Gastrocnemius medialis (tissue), 4 donors: ENCODE measurements at places on chromosomes 11 and 22.
A peak's percentile ranks its signal among the peaks of the same experiment; 100 is the strongest.

- no peaks in the 10 kb centered on the region for H3K36me3 ChIP-seq
- peak overlapping the region; percentile 5 for H3K4me3 ChIP-seq
- no peaks in the 10 kb centered on the region for H3K27me3 ChIP-seq
- H3K27ac ChIP-seq, result peak overlapping the region; percentile 97
Observed at GRCh38 chr22:18113680-18114394, 3.2 kb downstream of the TUBA8 start.

DNA sequence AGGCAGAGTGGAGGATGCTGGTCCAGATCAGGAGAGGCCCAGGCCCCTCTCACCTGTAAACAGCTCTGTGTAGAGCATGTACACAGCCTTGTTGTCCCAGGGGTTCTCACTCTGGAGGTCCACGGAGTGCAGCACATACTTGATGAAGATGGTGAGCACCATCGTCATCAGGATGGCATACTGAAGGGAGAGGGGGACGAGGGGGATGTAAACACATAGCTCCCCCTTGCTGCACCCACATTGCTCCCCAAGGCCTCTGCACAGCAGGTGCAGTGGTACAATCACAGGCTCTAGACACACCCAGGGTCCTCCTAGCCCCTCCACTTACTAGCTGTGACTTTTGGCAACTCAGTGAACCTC, 2.9 kb downstream of the SYVN1 start:
- no peaks in the 10 kb centered on the region for H3K36me3 ChIP-seq
- no peak overlapping the region for H3K27ac ChIP-seq
- no peak for DNase-seq

- no peaks in the 10 kb centered on the region for H3K36me3 ChIP-seq
- DNase-seq, result peak; percentile 41
- peaks cover 12% of the 10 kb centered on the region for H3K4me1 ChIP-seq
- no peak overlapping the region for H3K27ac ChIP-seq
Observed at GRCh38 chr22:17120281-17120680, 879 bp downstream of the TMEM121B start.

DNA sequence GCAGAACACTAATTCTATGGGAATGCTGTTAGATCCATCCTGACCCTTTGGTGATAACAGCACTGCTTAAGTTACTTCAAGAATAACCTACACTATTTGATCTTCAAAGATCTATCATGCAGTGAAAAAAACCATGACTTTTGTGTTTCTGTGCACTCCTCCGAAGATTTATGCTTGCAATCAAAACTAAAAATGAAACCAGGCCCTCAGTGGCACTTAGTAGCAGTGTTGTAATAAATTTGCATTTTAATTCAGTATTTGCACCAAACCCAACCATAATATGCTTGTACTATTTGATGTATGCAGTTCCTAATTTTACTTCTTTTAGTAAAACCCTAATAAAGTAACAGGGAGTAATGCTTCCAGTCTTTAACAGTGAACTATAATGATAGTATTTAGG, 130.7 kb downstream of the SOX6 start:
- no peaks in the 10 kb centered on the region for H3K36me3 ChIP-seq
- H3K4me1 ChIP-seq, result peaks cover 8% of the 10 kb centered on the region
- no peak overlapping the region for H3K4me3 ChIP-seq
- H3K27ac ChIP-seq, result no peak overlapping the region
- DNase-seq, result no peak

- no peak for DNase-seq
- no peak overlapping the region for H3K27ac ChIP-seq
- no peaks in the 10 kb centered on the region for H3K36me3 ChIP-seq
- no peaks in the 10 kb centered on the region for H3K27me3 ChIP-seq
- H3K4me1 ChIP-seq, result no peaks in the 10 kb centered on the region
Observed at GRCh38 chr11:80948781-80949180, 1508.0 kb upstream of the TENM4 start.

DNA sequence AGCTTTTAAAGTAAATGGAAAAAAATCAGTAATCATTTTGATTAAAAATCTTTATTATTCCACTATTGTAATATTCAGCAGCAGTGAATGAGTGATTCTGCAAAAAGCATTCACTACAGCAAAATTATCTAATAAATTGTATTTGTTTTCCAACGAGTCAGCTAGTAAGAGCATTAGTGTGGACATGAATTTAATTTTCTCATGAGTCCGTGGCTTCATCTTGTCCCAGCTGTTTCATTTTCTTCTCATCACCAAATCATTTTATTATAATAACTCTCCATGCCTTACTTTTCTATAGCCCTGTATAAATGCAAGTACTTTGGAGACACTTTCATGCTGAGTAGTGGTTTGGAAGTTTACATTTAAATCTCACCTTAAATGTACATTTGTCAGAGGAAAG, 66.2 kb downstream of the FANCF start:
- H3K27me3 ChIP-seq, result no peaks in the 10 kb centered on the region
- no peaks in the 10 kb centered on the region for H3K36me3 ChIP-seq
- no peaks in the 10 kb centered on the region for H3K4me1 ChIP-seq

DNA sequence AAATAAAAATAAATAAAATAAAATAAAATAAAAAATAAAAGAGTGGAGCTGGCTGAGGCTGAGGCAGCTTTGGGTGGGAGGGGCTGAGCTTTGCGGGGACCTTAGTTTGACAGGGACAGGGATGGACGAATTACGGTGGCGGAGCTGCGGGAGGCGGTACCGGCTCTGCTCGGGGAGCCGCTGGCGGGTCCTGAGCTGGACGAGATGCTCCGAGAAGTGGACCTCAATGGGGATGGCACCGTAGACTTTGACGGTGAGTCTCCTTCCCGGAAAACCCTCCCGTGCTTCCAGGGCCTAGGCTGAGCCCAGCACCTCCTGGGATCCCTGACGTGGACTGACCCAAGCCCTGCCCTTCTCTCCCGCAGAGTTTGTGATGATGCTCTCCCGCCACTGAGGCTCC, 3.1 kb downstream of the CABP4 start:
- no peaks in the 10 kb centered on the region for H3K27me3 ChIP-seq
- no peak for DNase-seq
- no peak overlapping the region for H3K4me3 ChIP-seq
- H3K27ac ChIP-seq, result no peak overlapping the region
- no peaks in the 10 kb centered on the region for H3K4me1 ChIP-seq
- no peaks in the 10 kb centered on the region for H3K36me3 ChIP-seq
